Left renal cortex interstitium (tissue), 4 donors: ENCODE measurements at places on chromosomes 4 and X.

GRCh38 chr4:142347241-142347640, 498.9 kb downstream of the INPP4B start:
- DNase-seq, result no peak

GRCh38 chrX:110180928-110181310, 137.0 kb downstream of the AMMECR1 start:
- DNase-seq, result no peak

DNA sequence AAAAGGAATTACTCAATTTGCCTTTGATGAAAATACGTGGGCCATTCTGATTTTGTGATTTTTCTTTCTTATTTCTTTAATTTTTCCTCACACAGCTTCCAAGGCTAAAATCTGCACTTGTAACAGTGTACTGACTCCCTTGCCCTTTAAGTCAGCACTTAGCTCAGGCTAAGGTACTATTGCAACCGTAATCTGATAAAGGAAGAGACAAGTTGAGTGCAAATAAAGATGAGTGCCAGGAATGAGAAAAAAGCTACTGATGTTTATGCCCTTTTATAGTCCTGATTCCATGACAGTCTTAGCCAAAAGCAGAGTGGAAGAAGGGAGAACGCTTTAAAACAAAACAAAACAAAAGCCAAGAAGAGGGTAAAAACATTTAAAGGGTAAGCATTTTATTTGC, 6.0 kb downstream of the DMD start:
- no peak for DNase-seq

DNA sequence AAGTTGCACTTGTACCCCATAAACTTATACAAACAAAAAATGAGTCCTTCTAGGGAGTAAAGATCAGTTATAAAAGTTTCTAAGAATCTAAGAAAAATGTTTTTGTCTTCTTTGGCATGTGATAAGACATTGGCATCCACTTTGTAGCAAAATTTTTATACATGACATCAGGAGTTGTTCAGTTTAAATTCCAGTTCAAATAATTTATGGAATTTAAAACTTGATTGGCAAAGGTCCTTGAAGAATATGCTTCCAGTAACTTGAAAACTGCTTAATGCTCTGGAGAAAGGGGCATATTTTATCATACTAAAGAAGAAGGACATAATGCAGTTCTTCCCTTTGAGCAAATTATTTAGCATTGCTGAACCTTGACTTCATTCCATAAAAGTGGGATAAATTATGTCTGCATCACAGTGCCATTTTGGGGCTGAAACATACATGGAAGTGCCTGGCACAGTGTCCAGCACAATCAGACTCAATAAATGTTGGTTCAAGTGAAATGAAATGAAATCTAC, 163.3 kb upstream of the IL15 start:
- no peak for DNase-seq

GRCh38 chr4:113114884-113115283, 65.4 kb downstream of the ANK2 start:
- DNase-seq, result no peak

DNA sequence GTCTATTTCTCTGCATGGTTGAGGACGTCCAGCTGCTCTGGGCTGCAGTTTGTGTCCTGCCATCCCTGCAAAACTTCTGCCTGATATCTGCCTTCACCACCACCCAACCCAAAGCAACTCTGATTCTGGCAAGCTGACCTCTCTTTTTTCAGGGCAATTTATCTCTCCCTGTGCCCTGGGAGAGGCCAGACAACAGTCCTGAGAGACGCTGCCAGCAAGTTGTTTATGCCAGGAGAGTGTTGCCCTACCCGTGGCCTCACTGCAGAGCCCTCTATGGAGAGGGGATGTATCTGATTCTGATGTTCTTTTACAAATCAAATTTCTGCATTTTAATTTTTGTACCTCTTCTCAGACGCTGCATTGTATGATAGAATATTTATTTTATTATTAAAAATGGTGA, 36.6 kb upstream of the BRWD3 start:
- DNase-seq, result no peak

DNA sequence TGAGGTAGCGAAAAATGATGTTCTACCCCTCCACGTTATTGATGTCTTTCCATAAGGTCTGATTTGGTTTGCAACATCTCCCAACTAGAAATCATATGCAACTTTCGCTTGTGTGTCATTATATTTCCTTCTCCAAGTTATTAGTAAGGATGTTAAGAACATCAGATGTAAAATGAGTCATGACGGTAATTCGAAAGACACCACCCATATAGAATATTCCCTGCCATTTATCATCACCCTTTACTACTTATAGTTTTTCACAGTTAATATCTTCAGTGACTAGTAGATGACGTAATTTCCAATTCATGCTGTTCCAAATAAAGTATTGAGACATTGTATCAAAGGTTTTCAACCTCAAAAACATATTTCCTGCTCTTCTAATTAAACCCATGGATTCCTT, 146.7 kb upstream of the MAP3K15 start:
- no peak for DNase-seq

GRCh38 chr4:139559687-139560086, 3.7 kb upstream of the SETD7 start:
- no peak for DNase-seq

DNA sequence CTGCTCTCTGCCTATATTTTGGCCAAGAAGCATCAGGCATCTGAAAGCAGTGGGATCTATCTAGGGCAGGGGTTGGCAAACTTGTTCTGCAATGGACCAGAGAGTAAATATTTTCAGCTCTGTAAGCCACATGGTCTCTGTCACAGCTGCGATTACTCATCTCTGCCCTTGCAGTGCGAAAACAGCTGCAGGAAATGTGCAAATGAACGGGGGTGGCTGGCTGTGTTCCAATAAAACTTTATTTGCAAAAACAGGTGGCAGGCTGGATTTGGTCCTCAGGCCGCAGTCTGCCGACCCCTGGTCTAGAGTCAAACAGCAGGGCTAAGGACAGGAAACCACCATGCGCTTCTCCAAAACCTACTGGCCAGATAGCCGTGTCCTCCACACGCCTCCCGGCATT, 48.6 kb downstream of the ACOX3 start:
- DNase-seq, result no peak

GRCh38 chr4:17168571-17168970, 270.1 kb upstream of the LDB2 start:
- DNase-seq, result peak; percentile 13

DNA sequence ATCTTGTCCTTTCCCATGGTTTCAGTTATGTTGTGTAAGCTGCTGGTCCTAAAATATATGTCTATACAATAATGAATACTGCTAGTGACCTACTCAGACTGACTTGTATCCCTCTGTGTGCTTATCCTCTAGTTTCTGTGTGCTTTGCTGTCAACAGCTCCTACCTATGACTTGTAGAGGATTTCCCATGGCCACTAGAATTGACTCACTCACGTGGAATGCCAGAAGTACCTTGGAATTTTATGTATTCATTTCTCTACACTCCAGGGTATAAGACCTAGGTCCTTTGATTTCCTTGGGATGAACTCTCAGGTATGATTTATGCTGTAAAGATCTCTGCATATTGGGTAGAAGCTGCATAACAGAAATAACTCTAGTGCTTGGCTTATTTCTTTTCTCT, 279.9 kb upstream of the SLIT2 start:
- no peak for DNase-seq

DNA sequence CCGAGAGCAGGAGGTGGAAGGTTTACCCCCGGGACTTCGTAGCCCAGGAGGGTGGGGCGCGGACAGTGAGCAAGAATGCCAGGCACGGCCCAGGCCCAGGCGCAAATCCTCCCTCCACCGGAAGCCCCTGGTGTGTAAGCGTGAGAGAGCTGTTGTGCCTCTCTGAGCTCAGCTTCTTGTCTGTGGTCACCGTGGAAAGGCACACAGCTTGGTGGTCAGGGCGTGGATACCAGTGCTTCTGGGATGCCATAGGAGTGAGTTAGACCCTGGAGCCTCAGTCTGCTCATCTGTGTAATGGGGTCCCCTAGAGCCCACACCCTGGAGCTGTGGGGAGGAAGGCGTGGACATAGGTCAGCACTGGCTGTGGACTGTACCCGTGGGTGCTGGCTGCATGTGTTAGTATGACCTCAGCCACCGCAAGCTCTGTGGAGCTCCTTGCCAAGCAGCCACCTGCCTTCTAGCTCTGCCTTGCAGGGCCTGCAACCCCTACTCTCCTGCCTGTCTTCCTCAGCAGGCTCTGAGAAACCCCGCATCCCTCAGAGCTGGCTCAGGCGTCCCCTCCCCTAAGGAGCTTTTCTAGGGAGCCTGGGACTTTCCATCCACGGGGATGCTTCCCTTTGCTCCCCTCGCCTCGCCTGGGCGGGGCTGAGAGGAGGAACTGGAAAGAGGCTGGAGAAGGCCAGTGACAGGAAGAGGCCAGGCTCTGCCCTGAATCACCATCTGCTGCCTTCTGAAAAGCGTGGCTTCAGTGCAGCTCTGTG, 28.0 kb upstream of the AFAP1 start:
- no peak for DNase-seq

DNA sequence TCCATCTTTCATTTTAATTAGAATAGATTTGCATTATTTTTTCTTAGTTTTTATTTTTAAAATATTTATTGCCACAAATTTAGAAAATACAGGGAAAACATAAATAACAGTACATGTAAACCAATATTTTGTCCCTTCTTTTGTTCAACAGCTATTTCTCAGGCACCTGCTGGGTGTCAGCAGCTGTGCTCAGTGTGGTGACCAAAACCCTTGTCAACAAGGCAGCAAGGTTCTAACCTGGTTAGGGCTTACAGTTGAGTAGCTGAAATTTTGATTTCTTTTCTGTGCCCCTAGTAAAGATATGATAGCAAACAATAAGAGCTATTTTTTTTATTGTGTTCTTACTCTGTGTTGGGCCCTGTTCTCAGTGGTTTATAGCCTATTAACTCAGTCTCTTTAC, 128.1 kb downstream of the PTTG2 start:
- DNase-seq, result no peak

DNA sequence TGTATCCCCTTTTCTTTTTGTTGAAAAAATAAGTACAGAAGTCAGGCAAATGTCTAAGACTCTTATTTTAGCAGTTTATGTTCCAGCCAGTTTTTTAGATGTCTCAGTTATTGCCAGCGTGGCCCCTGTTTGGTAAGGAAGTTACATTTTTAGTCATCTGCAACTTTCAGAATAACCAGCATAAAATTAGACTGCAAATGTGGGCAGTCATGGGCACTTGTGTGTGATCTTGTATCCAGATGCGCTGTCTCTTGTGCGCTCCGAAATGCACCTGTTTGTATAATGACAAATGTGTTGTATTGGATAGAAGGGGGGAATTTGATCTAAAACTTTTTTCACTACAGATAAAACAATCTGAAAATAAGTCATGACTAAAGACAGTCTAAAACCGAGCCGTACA, 44.3 kb upstream of the CLCN4 start:
- DNase-seq, result no peak

DNA sequence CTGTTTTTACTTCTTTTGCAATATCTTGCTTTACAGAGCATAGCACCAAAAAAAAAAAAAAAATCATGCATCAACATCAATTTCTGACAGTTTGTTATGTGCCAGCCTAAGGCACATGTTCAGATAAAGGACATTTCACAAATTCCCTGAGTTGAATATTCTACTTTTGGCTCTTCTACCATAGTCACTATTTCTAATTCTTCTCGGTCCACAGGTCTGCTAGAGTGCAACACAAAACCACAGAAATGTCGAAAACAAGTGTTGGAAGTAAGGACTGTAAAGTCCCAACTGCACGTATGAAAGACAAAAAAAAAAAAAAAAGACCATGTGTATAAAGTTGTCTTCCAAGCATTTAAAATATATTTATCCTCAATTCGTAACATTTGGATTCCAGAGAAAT, 494.2 kb upstream of the INTU start:
- no peak for DNase-seq
